ENCODE measurements at places on chromosomes 6 and 20. TPM values are rescaled to one million over a fixed set of nuclear protein-coding genes. Genes with fewer than 3 reads are reported as not detected.

Gene PLEKHG1
- total RNA-seq, result 63.2 TPM

Gene NKX2-4
- not detected for total RNA-seq

Gene OOEP
- total RNA-seq, result 0.17 TPM

Gene TMEM242
- total RNA-seq, result 6.0 TPM

Gene LBP
- not detected for total RNA-seq

DNA sequence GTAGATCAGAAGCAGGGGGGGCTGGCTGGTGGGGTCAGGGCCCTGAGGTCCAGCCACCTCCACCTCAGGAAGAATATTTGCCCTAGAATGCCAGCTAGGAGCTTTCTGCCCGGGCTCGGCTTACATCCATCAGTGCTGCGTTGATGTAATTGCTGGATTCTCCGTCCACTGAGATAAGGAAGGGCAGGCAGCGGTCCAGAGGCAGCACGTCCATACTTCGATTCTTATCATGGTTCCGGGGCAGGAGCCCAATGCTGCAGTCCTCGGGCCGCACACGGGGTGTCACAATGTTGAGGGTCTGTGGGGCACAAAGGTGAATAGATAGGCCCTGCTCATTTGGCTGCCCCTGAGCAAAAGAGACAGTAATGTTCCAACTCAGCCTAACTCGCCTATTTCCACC is 483.8 kb upstream of the CHD6 start:
- DNase-seq, result no peak

DNA sequence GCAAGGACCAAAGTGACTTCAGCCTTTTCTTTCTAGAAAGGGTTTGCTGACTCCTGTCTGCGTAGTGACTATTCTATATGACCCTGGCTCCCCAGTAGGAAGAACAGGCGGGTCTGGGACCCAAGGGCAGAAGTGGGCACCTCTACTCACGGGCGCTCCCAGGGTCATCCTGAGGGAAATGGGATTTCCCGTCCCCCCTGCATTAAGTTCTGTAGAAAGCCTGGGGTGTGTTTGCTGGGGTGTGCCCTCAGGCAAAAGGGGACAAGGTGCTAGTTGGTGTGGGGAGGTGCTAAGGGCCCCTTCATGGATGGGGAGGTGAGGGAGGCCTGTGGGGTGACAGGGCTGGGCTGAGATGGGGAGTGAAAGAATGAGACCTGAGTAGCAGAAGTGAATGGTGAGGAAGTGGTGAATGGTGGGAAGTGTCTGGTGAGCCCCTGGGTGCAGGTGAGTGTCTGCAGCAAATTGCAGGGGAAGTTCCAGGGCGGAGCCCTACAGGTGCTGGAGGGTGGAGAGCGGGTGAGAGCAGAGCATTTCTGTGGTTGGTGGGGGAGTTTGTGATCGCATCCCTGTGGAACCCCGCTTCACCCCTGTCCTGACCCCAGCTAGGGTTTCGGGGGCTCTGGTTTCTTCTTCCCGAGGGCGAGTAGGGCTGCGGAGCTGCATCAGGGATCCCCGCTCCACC is 21.1 kb downstream of the RAET1L start:
- DNase-seq, result no peak

- DNase-seq, result no peak
Measured at GRCh38 chr6:75065523-75065922, 140.3 kb downstream of the COL12A1 start.

- no peak for DNase-seq
Measured at GRCh38 chr20:49701241-49701790, 12.4 kb downstream of the B4GALT5 start.

DNA sequence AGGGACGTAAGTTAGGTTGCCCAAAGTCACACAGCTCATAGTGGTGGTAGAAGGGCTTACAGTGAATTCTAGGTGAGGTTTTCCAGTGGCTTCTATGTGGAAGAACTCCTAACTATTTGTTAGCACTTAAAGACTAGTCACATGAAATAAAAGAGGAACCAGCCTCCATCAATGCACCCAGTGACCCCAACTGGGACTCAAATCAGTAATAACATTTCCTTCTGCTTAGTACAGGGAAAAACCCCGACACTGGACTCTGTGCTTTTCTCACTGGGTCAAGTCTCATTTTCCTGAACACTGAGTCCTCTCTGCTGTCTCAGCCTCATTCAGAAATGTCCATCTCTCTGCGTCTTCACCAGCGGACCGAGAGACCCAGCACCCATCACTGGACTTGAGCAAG is 89.2 kb downstream of the SLC22A23 start:
- DNase-seq, result no peak

GRCh38 chr20:62019881-62020492 is 45.7 kb downstream of the TAF4 start:
- DNase-seq, result no peak

DNA sequence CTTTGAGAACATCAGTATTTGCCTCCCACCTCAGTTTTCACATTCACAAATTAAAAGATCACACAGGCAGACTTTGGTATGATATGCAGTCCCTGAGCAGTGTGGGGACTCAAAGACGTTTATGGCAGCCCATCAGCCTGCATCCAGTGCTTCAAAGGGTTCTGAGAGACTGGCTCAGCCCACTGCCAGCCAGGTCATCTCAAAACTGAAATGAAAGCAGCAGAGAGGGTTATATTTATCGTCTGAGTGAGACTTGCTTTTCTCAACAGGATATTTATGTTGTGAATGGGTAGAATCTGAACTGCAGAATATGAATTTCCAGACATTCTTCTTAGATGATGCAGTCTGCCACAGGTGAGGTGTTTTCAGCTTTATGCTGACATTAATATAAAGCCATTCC is 159.8 kb downstream of the NRN1 start:
- no peak for DNase-seq

Data from mammary epithelial cell (primary cell).